ENCODE measurements at places on chromosomes 4 and X.
A peak's percentile ranks its signal among the peaks of the same experiment; 100 is the strongest.

GRCh38 chr4:112953262-112953661 is 96.2 kb upstream of the ANK2 start:
- no peak for DNase-seq

GRCh38 chr4:125432078-125432477 is 117.3 kb downstream of the FAT4 start:
- DNase-seq, result no peak

DNA sequence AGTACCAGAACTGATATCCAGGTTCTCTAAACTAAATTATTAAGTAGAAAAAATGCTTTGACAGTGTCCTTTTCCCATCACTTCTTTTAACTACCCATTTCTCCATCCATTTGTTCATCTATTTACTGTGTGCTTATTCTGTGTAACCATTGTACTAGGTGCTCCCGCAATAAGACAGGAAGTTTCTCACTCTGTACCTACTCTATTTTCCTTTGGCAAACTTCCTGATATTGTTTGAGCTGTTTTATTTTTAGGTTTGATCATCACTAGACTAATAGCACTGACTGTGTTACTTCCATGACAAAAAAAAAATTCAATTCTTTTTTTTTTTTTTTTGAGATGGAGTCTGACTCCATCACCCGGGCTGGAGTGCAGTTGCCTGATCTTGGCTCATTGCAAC is 102.5 kb upstream of the CASK start:
- no peak for DNase-seq

DNA sequence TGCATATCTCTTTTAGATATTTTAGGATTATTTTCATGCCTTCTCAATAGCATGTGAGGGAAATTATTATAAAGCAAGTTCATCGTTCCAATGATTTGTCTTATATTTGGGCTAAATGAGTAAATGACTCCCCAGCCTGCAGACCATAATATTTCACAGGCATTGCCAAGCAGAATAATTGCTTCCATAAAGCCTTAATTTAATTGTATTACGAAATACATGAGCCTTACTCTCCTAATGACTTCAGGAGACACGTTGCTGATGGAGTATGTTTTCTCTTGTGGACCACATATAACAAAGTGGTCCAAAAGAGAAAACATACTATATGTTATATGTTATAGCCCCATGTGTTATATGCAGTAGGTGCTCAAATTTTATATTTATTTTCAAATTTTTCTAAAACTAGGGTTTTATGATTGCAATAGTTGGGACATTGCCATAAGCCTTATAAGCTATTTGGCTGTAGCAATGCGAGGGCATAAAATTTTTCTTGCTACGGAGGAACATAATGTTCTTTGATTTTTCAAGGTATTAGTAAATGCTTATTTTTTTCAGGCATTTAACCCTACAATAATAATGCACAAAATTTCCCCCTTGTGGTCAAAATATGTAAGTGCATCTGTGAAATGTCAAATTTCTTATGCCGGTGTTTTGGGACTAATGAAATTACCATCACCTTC is 26.2 kb upstream of the TMPRSS11D start:
- no peak for DNase-seq

GRCh38 chrX:2784026-2784425 is 32.2 kb downstream of the XG start:
- no peak for DNase-seq

DNA sequence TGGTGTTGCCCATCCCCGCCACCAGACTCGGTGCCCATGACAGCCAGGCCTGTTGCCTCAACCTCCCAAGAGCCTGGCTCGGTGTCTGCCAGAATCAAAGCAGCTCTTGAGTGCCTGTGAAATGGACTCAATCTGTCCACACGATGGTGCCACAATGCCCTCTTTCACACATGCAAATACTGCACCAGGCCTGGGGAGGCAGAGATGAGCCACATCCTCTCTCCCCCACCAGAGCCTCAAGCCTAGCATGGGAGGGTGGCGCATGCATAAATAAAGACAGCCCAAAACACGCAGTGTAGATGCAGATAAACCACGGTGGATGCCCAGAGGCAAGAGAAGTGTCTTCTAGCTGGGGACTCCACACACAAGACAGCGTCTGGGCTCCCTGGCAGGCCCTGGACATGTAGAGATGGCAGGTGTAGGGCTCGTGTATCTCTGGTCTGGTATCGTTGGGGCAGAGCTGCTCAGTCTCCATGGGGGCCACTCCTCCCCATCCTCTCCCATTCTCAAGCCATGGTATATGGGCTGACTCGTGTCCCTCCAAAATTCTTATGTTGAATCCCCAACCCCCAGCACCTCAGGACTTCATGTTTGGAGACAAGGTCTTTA is 65.6 kb downstream of the JAKMIP1 start:
- no peak for DNase-seq

- no peak for DNase-seq
Measured at GRCh38 chr4:179709961-179710624, 2267.9 kb upstream of the AGA start.

- no peak for DNase-seq
Measured at GRCh38 chr4:97330917-97331316, 812.4 kb downstream of the STPG2 start.

GRCh38 chr4:186730621-186731020 is 7.0 kb upstream of the FAT1 start:
- DNase-seq, result no peak

DNA sequence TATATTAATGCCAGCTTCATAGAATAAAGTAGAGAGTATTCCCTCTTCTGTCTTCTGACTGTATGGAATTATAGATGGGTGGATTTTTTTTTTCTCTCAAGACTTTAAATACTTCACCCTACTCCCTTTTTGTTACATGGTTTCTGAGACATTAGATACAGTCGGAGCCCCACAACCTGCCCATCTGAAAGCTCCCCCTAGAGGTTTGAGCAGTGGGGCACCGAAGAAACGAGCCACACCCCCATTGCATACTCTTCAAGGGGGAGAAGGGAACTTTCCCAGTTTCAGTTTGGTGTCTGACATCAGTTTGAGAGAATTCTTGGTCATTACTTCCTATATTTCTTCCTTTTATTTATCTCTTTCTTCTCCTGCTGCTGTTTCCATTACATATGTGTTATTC is 437.6 kb upstream of the AGA start:
- no peak for DNase-seq

- DNase-seq, result no peak
Measured at GRCh38 chr4:90174621-90175023, 47.4 kb downstream of the CCSER1 start.

- no peak for DNase-seq
Measured at GRCh38 chrX:104419926-104420325, 146.1 kb upstream of the IL1RAPL2 start.

- DNase-seq, result no peak
Measured at GRCh38 chrX:74931214-74931613, 6.0 kb upstream of the NEXMIF start.

GRCh38 chrX:2848871-2849301 is 20.2 kb downstream of the GYG2 start:
- DNase-seq, result no peak

- DNase-seq, result no peak
Measured at GRCh38 chrX:39982948-39983347, 114.8 kb downstream of the BCOR start.

GRCh38 chrX:73913580-73913979 is 350.6 kb downstream of the CHIC1 start:
- no peak for DNase-seq

DNA sequence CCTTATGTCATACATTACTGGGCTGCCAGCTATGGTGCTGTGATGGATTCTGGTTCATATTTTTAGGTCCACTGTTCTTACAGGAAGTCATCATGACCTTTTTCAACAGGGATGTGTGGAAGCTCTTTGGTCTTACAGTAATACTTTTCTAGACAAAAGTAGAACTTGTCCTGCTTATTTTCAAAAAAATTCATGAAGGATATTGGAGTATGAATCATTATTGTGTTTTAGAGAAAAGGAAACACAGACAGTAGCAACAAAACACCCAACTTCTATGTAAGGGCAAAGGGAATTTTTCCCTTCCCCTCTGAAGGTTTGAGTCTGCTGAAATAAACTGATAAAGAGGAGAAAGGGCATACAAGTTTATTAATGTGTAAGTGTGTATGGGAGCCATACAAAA is 54.7 kb upstream of the FAM9C start:
- no peak for DNase-seq

DNA sequence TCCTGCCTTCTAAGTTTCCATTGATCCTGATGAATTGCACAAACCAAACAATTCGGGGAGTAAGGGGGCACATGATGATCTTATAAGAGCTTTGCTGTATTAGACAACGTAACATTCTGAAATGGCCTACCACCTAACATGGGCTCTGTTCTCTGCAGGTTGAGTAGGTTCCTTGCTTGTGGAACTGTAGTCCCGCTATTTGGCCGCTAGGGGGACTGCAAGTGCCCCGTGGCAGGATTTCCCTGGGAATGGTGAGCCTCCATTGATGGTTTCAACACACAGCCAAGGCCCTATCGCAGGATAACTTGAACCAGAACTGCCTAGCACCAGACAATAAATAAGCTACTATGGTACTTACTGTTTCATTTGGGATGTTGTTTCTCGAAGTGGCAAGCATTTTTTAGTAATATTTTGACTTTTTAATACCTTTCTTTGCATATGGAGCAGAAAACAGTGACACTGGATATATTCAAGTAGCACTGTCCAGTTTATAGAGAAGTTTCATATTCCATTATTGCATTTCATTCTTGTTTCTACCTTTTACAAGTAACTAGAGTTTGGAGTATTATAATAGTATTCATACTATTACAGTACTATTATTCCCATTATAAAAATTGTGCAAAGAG is 11.9 kb downstream of the AR start:
- no peak for DNase-seq

GRCh38 chr4:81260443-81261101 is 45.5 kb upstream of the PRKG2 start:
- DNase-seq, result peak; percentile 37

DNA sequence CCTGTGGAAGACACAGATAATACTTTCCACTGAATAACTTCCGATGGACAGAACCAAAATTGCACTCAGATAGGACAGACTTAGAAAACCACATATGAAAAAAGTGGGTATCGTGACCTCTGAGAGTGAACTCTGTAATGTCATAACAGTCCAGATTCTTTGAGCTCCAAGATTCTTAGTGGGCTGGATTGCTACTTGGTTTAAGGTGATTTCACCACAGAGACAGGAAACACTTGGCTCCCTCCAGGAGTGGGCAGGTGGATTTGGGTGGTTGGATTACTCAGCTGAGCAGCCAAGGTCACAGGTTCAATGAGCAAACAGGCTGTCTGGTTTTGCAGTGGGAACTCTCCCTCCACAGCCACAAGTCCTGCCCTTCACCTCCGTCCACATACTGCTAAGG is 126.0 kb downstream of the AFAP1 start:
- DNase-seq, result no peak

GRCh38 chr4:56655627-56656345 is 25.3 kb downstream of the HOPX start:
- peak; percentile 77 for DNase-seq

DNA sequence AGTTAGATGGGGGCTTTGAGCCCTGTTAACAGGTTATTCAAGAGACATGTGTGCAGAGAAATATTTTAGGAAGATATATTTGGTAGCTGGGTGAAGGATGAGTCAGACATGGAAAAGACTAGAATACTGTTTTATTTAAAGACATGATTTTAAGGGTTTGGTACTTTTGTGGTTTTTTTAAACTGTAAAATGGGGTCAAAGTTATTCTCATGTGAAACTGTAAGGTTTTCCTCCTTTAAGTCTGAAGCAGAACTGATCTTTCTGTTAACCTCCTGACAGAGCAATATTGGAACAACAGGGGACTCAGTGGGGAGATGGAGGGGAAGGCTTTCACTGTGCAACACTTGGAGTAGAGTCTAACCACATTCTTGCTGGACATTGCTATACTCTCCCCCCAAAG is 112.4 kb upstream of the LSM6 start:
- DNase-seq, result no peak

DNA sequence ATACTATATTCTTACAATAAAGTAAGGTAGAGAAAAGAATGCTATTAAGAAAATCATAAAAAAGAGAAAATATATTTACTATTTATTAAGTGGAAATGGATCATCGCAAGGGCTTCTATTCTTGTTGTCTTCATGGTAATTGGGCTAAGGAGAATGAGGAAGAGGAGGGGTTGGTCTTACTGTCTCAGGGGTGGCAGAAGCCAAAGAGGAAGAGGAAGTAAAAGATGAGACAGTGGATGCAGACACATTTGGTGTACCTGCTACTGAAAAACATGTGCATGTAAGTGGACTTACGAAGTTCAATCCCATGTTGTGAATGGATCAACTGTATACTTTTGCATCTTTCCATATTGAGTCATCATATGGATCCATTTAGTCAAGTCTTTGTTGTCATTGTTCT is 1502.1 kb upstream of the ADGRL3 start:
- no peak for DNase-seq

GRCh38 chrX:132563976-132564375 is 75.1 kb upstream of the MBNL3 start:
- DNase-seq, result no peak

- DNase-seq, result peak; percentile 50
Measured at GRCh38 chrX:118495958-118496762, 545 bp downstream of the DOCK11 start.

DNA sequence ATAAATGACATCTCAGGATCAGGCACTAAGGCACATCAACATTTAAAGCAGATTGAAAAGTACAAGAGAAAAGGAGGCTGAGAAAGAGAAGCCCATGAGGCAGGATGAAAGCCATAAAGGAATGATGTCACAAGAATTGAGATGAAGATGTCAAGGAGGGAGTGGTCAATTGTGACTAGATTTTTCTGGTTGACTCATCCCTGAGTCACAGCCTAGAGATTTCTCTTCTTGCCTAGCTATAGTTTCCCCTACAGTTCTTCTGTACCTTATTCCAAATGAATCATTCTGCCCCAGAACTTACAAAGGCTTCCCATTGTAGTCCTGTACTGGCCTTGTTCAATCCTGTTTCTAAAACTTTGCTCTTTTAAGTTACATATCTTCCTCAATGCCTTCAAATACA is 3.4 kb upstream of the USP53 start:
- no peak for DNase-seq

- peak; percentile 3 for DNase-seq
Measured at GRCh38 chrX:133375615-133376340, 39.5 kb downstream of the GPC4 start.

DNA sequence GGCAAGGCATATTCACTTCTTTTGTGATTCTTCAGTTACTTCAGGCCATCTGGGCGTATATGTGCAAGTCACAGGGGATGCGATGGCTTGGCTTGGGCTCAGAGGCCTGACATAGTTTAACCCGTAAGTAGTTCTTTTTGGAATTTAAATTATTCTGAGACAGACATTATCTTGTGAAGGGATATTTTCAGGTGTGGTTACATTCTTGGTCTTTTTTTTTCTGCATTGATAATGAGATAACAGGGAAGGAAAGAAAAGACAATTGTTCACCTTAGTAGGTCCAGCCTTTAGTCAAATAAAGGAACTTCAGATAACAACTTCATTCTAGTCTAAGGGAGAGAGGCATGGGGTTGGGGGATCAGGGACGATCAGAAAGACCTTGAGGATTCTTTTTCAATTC is 74.8 kb downstream of the TEX13C start:
- DNase-seq, result no peak

DNA sequence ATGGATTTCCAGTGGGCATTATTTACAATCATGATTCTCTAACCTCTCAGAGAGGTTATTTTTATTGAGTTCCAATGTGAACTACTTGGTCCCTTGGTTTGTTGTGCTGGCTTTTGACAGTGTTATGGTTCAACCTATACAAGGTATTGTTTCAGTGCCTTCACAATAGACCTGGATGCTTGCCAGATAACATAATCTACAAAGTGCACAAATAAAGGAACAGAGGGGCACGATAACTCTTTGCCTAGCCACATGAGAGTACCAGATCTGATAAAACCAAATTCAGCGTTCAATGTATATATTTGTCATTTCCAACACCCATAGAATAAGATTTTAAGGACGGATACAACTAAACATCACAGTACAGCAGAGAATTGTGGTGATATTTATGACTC is 120.8 kb downstream of the RASL11B start:
- DNase-seq, result no peak

Data from D341Med (cell line).